Posterior cingulate gyrus (tissue), 11 donors: ENCODE measurements at places on chromosomes 3 and 15.

DNA sequence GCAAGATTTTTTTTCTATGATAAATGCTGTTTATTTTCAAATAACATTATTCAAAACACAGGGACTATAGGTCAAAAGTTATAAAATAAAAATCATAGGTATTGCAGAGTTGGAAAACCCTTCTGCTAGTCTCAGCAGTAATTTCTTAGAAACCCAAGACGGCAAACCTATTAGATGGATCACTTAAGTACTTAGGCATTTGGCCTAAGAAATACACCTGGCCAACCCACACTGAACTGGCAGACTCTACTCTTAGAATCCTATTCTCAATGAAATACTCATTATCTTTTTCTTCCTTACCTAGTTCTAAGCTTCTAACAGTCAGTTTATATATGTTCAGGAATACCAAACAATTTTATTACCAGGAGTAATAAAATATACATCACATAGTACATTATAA lies 30.5 kb upstream of the RIOX2 start:
- DNase-seq = no peak

DNA sequence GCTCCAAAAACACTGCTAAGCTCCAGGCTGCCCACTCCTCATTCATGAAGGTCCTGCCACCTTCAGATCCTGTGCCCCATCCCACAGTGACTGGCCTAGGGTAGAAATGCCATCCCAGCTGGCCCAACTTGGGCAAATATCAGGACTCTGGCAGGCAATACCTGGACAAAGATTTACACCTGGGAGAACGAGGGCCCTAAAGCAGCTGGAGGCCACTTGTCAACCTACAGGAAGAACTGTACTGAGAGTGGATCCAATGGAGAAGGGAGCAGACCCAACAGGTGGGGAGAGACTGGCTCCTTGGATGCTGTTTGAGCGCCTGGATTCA lies 57.1 kb upstream of the GATA2 start:
- DNase-seq = no peak

DNA sequence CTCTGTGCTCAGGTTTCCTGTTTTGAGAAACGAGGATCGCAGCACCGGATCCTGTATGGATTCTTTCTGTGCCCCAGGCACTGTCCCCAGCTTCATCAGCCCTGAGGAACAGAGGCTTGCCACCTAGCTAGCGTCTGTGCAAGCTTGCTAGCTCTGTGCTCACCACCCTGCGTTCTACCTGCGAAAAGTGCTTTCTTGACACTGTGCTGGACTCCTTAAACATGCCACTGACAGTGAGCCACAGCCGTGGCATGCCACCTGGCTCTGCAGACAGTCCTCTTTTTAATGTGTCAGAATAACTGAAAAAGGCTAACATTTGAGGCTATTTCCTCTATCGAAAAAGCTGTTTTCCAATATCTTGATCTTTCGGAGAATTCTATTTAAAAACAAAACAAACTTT lies 1.4 kb downstream of the PGPEP1L start:
- no peak for DNase-seq

DNA sequence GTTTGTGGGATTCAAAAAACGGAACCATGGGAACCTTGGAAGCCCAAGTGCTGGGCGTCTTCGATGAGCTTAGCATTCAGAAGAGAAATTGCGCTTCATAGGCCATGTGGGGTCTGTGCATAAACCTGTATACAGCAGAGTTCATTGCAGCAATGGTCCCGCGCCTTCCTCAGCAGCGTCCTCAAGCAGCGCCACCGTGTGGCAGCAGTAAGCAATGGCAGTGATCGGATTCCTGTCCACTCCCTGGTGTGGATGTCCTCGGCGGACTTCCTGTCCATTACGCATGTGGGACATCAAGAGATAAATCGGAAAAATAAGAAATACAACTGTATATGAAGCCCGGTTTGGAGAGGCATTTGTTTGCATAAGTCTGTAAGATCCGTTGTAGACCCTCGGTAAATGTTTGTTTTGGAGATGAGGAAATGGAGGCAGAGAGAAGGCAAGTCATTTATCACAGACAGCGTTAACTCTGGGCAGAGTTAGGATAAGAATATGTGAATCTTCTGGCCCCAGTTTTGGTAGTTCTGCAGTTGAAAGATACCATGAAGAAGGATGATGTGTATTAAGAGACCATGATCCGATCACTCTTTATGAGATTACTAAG lies 57.7 kb downstream of the CNTN4 start:
- DNase-seq = no peak

DNA sequence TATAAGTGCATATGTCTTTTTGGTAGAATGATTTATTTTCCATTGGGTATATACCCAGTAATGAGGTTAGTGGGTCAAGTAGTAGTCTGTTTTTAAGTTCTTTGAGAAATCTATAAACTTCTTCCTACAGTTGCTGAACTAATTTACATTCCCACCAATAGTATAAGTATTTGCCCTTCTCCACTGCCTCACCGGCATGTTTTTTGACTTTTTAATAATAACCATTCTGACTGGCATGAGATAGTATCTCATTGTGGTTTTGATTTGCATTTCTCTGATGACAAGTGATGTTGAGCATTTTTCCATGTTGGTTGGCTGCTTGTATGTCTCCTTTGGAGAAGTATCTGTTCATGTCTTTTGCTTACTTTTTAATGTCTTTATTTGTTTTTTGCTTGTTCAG lies 94.1 kb upstream of the TP63 start:
- DNase-seq = no peak

GRCh38 chr3:122671553-122671952 lies 9.1 kb upstream of the PARP14 start:
- no peak for DNase-seq

DNA sequence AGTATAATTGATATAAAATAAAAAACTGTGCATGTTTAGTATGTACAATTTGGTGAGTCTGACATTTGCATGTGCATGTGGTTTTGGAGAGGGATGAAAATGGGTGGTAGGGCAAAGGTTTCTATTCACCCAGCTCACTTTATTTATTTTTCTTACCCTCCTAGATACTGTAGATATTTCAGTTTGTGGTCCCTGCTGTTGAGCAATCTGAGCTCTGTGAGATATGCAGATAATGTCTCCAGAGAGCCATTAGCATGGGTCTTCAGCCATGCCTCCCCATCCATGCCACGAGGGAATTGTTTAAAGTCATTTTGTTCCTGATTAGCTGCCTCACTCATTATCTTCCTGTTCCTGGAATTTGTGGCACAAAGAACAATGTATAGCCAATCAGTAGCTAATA lies 44.4 kb upstream of the B3GALNT1 start:
- no peak for DNase-seq

GRCh38 chr15:42148808-42149492 lies 7.5 kb downstream of the PLA2G4F start:
- no peak for DNase-seq

- no peak for DNase-seq
Observed at GRCh38 chr15:69748576-69749185, 296.1 kb downstream of the RPLP1 start.

- no peak for DNase-seq
Observed at GRCh38 chr3:136464502-136464901, 214.4 kb downstream of the PCCB start.

DNA sequence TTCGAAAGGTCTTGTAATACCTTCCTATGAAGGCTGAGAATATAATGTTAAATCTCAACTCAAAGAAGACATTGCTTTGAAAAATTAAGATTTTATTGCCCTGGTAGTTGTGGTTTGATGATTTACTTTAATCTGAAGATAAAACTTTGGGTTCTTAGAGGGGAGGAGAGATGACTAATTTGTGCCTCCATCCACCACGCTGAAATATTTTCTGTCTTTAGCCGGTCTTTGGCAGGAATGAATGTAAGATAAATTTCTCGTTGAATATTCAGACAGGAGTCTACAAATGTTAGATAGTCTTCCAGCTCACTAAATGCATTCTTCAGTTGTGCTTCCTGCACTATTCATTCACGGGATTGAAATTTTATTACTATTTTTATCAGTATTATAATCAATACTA lies 844.3 kb upstream of the NR2F2 start:
- DNase-seq = no peak

- no peak for DNase-seq
Observed at GRCh38 chr3:49222002-49222401, 50.6 kb downstream of the KLHDC8B start.

- DNase-seq = no peak
Observed at GRCh38 chr3:106575029-106575428, 706.2 kb upstream of the CBLB start.
